ENCODE measurements at places on chromosomes 6 and 20. TPM values are rescaled to one million over a fixed set of nuclear protein-coding genes. Genes with fewer than 3 reads are reported as not detected.

The TTLL9 gene
- total RNA-seq, result not detected

DNA sequence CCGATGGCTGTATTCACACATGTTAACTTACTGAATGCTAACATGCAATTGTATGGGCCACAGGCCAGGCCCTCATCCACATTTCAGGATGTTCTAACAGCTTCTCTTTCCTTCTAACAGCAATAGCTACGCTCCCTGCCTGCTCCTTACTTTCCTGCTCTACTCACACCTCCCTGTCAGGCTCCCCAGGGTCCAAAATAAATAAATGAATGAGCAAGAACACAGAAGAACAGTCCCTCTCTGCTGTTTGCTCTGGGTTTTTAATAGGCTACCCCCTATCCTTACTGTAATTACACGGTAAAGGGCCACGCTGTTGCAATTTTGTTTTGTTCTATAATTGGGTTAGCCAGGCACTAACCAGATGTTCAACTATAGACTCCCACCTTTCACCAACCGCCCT is 135.6 kb downstream of the GMDS start:
- DNase-seq, result no peak

DNA sequence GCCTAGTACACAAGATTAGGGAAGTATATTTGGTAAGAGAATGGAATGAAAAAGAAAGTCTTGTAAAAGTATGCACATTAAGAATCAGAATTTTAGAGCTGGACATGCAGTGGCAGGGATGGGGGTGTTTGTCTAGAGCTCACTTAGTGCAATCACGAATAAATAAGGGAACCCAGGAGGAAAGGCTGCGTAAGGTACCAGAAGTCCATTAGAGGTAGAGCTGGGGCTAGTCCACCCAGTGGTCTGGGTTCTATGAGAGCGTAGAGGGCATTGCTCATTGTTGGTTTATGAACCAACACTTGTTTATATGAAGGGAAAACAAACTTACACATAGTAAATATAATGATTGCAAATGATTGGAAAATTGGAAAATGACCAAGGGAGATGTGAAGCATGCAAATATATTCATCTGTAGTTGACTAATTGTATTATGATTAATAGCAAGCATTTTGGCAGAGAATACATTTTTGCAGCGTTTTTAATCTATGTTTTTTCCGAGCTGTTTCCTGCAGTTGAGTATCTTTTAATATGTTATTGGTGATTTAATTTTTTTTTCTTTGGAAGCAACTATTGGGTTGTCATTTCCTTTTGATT is 3.2 kb downstream of the CDC40 start:
- no peak for DNase-seq

The GABRR1 gene
- 0.17 TPM for total RNA-seq

The EPPIN gene
- not detected for total RNA-seq

- peak; percentile 87 for DNase-seq
Measured at GRCh38 chr6:114108119-114109002, 137.4 kb upstream of the HDAC2 start.

Measured in H1 (cell line).